CMK (cell line): ENCODE measurements at places on chromosomes 6 and 20.

GRCh38 chr6:8322659-8323058, 112.7 kb downstream of the SLC35B3 start:
- DNase-seq = no peak

GRCh38 chr20:57695012-57695411, 14.8 kb downstream of the PMEPA1 start:
- DNase-seq = no peak

GRCh38 chr20:36629719-36630681, 16.0 kb downstream of the SLA2 start:
- no peak for DNase-seq

- DNase-seq = no peak
Measured at GRCh38 chr6:118912646-118913045, 18.7 kb downstream of the ASF1A start.

DNA sequence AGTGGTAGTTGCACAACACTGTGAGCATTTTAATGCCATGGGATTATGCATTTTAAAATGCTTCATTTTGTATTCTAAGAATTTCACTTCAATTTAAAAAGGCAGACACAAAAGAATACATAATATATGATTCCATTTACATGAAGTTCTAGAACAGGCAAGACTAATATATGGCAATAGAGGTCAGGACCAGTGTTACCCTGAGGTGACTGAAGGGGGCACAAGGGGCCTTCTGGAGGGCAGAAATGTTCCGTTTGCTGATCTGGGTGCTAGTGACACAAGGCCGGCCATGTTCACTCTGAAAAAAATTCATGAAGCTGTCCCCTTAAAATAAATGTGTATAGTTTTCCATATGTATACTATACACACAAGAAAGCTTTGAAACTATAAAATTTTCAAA, 28.5 kb downstream of the TASP1 start:
- DNase-seq = no peak

- no peak for DNase-seq
Measured at GRCh38 chr6:150541576-150541975, 58.1 kb upstream of the PLEKHG1 start.

- DNase-seq = no peak
Measured at GRCh38 chr6:128826606-128827005, 56.3 kb upstream of the LAMA2 start.
